ENCODE measurements at places on chromosomes 4 and X.

DNA sequence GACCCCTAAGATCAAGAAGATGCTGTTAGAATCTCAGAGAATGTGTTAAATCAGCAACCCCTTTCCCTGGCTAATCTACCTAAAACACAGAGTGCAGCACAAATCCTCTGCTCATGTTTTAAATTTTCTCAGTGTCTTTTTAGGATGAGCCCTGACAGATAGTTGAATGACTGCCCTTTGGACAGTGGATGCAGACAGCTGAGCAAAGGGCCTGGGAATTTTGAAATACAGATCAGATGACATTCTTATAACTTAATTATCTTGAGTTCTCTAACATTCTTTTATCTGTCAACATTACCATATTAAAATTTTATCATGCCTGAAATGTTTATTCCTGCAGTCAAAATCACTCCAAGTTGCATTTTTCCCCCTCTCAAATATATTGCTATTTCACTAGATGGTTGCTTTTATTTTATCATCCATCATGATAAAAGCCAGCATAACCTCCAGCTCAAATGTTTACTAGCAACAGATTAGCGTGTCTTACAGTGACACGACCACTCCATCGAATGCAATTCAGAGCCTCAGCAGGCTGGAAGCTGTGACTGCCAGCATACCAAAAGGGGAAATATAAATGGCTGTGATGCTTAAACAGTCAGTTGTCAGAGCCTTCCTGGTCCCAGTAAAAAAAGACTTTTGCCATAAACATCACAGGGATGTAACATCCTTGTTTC lies 22.8 kb upstream of the ARHGAP24 start:
- no peak for DNase-seq

DNA sequence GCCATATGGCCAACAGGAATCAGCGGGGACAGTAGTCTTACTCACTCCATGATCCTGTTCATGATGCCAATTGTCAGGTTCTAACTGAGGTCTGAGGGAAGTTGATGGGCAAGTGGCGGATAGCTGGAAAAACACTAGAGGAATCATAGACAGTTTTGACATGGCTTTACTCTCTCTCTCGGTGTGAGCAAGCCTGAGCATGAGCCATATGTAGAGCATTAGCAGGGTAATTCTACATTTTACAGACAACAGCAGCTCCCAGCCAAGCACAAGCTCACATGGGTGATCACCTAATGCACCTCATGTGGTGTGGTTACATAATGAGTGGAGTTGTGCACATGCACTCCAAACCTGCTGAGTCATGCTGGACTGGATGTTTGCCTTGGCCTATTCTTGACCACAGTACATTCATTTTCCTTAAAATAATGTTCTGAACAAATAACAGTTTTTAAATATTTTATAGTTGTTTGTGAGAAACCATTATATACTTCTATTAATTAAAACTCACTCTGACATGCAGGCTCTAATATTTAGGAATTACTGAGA lies 429.2 kb downstream of the GPAT3 start:
- DNase-seq = no peak

DNA sequence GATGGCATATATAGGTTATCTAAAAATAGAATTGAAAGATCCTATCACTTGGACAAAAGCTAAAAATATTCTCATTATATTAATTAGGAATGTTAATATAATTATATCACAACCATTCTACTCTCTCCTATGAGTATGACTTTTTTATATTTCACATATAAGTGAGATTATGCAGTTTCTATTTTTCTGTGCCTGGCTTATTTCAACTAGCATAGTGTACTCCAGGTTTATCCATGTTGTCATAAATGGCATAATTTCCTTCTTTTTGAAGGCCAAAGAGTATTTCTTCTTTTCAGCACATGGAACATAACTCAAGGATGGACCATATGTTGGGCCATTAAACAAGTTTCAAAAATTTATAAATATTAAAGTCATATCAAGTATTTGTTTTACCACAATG lies 421.2 kb upstream of the CTSO start:
- no peak for DNase-seq

DNA sequence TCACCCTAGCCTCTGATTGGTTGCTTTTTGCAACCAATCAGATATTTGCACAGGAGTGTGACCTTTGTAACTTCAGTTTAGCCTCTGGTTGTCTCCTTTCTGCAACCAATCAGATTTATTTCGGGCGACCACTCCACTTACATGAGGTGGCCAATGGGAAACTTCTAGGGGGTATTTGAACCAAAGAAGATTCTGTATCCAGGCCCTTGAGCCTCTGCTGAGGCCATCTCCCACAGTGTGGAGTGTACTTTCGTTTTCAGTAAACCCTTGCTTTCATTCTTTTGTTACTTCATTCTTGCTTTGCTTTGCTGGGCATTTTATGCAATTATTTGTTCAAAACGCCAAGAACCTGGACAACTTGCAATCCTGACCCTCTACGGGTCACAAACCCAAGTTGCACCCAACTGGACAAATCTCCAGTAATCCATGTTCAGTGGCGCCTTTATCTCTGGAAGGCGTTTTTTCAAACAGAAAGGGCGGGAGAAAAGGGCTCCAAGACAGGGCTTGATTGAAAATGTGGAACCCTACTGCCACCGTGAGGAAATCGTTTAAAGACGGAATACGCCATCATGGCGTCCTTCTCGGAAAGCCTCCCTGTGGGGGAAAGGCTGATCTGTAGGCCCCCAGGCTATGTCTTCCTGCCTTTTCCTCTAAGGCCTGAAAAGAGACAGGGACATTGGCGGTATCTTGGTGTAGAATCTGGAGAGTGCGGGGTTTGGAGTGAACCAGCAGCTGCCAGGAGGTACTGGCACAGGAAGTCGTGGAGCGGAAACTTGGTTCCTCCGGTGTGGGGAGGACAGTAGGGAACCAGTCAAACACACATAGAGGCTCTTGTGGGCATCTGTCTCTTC lies 184.6 kb downstream of the OR13H1 start:
- DNase-seq = peak; percentile 15

DNA sequence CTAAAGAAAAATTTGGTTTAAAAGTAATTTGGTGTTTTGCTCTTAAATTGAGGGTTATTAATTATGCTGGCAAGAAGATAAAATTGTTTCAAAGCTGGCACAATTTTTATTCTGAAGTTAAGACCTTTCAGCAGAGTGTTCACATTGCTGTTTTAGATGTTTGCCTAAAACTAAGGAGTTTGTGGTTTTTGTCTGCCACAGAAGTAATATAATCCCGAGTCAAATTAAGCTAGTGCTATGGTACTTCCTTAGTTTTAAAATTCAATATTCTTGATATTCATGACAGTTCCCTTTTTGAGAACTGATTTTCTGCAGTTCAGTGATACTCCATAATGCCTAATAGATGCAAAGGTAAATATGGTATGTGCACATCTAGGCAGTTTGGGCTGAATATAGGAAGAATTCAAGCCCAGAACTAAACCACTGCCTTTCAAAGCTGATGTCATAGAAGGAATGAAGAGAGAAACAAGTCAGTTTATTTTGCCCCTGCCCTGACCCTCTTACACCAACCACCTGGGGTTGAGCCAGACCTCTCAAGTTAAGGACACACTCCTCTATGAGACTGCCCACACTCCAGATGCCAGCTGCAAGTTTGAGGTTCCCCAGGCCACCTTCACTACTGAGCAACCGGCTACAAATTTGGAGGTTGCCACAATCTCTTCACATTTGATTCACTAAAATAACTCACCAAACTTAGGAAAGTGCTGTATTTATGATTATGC lies 32.1 kb upstream of the VEGFC start:
- no peak for DNase-seq

- no peak for DNase-seq
Measured at GRCh38 chr4:24443200-24443599, 141.2 kb downstream of the DHX15 start.

DNA sequence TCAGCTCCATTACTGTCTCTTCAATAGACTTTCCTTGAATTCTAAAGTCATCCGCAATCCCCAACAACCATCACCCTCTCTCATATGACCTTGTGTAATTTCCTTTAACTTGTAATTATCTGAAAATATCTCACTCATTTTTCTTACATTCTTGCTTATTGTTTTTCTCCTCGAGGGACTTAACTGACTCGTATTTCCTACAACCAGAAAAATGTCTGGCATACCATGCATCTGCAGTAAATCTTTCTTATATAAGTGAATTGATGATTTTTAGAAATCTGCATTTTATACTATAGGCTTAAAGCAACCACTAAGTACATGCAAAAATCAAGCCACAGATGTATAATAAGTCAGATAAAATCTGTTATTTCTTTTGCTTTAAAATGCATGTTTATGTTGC lies 276.7 kb downstream of the UNC5C start:
- no peak for DNase-seq

DNA sequence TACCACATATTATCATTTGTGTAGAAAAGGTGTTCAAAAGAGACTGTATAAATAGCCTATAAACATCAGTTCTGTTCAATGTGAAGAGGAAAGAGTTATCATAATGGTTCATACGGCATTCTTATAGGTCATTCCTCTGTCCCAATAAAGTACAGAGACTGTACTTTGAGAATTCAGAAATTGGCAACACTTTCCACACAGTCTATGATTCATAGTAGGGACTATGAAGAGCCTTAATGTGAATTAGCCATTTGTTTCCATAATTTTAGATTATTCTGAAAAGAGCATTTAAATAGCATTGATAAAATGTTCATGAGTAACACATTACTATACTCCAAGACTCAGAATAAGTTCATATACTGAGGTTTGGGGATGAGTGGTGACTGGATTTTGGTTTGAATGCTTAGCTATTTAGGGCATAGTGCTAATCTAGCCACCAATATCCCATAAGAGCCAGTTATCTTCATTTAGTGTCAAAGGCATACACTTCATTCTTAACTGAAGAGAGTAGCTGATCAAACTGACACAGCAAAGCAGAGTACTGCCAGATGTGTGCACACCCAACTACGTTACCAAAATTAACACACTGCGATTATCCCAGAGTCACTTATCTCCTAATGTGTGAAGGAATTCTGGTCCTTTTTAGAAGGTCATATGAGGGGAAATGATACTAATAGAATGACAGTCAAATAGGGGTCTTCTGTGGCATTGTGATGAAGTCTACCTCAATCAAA lies 10.2 kb downstream of the ANK2 start:
- DNase-seq = no peak

- no peak for DNase-seq
Measured at GRCh38 chr4:156196722-156197121, 243.1 kb upstream of the CTSO start.

DNA sequence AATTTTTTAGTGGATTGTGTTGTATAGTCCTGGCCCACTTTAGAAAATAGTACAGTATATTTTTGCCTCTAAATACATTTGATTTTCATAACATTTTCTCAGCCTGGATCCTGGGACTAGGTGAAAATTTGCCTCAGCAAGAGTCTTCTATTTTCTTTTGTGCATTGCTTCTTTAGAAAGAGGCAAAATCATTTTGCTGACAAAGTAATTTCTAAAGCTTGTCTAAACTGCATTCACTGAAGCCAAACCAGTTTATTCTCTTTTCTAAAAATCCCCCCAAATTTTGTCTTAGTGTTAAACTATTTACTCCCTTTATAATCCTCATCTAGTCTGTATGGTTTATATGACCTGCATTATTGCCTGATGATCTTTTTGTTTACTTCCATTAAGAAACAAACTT lies 326.3 kb downstream of the C4orf33 start:
- no peak for DNase-seq

- no peak for DNase-seq
Measured at GRCh38 chr4:52660643-52661042, 1.5 kb upstream of the USP46 start.

- DNase-seq = no peak
Measured at GRCh38 chrX:133335027-133335426, 80.3 kb downstream of the GPC4 start.

GRCh38 chrX:64894454-64895038 lies 81.7 kb downstream of the ZC4H2 start:
- DNase-seq = no peak

DNA sequence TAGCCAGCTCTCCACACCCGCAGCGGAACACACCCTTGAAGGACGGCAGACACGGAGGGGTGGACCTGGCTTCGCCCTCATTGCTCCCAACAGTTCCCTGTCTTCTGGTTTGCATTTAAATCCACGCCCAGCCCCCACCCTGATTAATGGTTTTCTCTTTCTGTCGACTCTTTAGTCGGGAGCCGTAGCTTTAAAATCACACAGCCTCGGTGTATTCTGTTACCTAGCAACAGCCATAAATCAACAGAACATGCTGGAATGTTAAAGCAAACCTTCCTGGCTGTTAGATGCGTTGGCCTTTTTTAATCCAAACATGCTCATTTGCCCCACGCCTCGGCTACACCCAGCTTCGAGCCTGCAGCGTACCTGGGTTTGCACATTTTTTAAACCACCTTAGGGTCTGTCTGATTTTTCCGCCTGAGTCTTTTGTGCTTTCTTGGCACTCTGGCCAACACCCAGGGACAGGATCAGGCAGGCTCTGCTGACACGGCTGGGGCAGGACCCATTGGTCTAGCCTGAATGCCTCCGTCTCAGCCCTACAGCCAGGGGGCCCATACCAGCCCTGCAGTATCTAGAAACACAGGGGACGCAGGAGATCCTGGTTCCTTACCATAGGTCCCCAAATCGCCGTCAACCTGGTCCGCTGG lies 21.4 kb upstream of the PPP2R2C start:
- DNase-seq = no peak

GRCh38 chr4:90476586-90476985 lies 349.4 kb downstream of the CCSER1 start:
- DNase-seq = no peak

- DNase-seq = no peak
Measured at GRCh38 chrX:41737065-41737464, 13.1 kb downstream of the GPR82 start.

- no peak for DNase-seq
Measured at GRCh38 chrX:30831082-30831481, 58.0 kb downstream of the TAB3 start.

GRCh38 chr4:152243896-152244595 lies 291.8 kb downstream of the FBXW7 start:
- DNase-seq = no peak

DNA sequence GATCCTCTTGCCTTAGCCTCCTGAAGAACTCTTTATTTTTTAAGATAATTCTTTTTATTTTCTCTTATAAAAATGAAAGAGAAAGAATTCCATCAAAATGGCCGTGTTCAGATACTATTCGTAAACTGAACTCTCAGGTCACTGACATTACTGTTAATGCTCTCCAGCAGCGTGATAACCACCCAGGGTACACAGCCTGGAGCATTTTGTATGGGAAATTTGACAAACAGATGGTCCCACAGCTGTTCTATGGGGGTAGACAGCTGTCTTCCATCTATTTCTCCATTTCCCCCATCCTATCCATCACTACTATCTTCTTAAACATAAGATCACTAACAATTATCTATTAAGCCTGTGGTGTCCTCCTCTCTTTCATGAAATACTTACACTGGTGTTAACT lies 47.8 kb downstream of the SYNPO2 start:
- DNase-seq = no peak

DNA sequence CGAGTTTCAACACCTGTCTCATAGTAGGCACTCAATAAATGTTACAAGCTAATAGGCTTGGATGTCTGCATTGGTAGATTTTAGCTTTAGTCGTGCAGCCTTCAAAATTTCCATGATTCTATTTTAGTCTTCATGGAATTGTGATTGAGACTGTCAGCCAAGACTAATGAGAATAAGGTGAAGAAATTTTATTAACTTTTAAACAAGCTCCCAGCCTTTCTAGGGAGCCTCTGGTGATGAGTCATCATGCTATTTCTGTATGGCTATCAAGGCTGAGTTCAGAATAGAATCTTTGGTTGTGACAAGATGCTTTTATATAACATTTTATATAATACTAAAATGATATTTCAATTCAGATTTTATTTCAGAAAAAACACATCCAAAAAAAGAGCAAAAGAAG lies 685.8 kb downstream of the GABRG1 start:
- no peak for DNase-seq

GRCh38 chr4:1031956-1032795 lies 20.8 kb downstream of the FGFRL1 start:
- DNase-seq = no peak

GRCh38 chrX:108025954-108026600 lies 18.8 kb upstream of the VSIG1 start:
- no peak for DNase-seq

All from NCI-H2081 treated with DMSO at 0.1 percent for 48 hours (cell line).